Gastrocnemius medialis (tissue), 4 donors: ENCODE measurements at places on chromosomes 3 and 15.
A peak's percentile ranks its signal among the peaks of the same experiment; 100 is the strongest.

GRCh38 chr3:111870620-111871019 lies 11.6 kb downstream of the PHLDB2 start:
- peaks cover 1% of the 10 kb centered on the region for H3K4me1 ChIP-seq
- no peak for DNase-seq
- no peaks in the 10 kb centered on the region for H3K27me3 ChIP-seq
- no peak overlapping the region for H3K4me3 ChIP-seq
- no peak overlapping the region for H3K27ac ChIP-seq

GRCh38 chr3:149145974-149146373 lies 16.5 kb downstream of the HPS3 start:
- no peak overlapping the region for H3K27ac ChIP-seq
- H3K4me1 ChIP-seq, result no peaks in the 10 kb centered on the region
- no peaks in the 10 kb centered on the region for H3K36me3 ChIP-seq
- no peaks in the 10 kb centered on the region for H3K27me3 ChIP-seq
- H3K4me3 ChIP-seq, result no peak overlapping the region

DNA sequence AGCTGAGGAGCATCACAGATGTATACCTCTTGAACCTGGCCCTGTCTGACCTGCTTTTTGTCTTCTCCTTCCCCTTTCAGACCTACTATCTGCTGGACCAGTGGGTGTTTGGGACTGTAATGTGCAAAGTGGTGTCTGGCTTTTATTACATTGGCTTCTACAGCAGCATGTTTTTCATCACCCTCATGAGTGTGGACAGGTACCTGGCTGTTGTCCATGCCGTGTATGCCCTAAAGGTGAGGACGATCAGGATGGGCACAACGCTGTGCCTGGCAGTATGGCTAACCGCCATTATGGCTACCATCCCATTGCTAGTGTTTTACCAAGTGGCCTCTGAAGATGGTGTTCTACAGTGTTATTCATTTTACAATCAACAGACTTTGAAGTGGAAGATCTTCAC lies 3.0 kb downstream of the CCR8 start:
- H3K27me3 ChIP-seq, result no peaks in the 10 kb centered on the region
- H3K36me3 ChIP-seq, result no peaks in the 10 kb centered on the region
- no peaks in the 10 kb centered on the region for H3K4me1 ChIP-seq
- no peak for DNase-seq
- H3K27ac ChIP-seq, result no peak overlapping the region

- no peaks in the 10 kb centered on the region for H3K27me3 ChIP-seq
- H3K27ac ChIP-seq, result no peak overlapping the region
- no peaks in the 10 kb centered on the region for H3K4me1 ChIP-seq
- H3K36me3 ChIP-seq, result no peaks in the 10 kb centered on the region
Measured at GRCh38 chr3:60384341-60384740, 866.9 kb downstream of the FHIT start.

GRCh38 chr3:135260025-135260424 lies 465.0 kb downstream of the EPHB1 start:
- H3K4me1 ChIP-seq, result no peaks in the 10 kb centered on the region
- no peak for DNase-seq

DNA sequence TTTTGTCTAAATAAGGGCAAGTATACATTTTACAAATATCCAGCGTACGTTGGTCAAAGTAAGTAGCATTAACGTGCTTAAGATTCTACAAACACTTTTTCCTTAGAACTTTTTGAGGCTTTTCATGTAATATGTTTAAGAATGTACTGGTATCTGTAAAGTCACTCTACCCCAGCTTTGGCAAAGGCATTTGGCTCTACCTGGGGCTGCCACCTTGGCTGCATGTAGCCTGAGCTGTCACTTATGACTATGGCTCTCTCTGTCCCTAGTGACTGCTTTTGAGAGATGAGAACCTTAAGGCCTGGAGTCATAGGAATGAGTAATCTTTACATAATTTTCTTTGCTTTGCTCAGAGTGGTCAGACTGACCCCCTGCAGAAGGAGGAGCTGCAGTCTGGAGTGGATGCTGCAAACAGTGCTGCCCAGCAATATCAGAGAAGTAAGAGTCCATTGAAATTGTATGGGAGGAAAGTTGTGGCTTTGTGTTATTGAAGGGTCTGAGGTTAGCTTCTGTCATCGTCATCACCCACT lies 61.2 kb downstream of the IQGAP1 start:
- H3K27me3 ChIP-seq, result no peaks in the 10 kb centered on the region
- H3K4me1 ChIP-seq, result peaks cover 14% of the 10 kb centered on the region
- no peak for DNase-seq
- no peak overlapping the region for H3K27ac ChIP-seq

GRCh38 chr3:66372681-66373350 lies 128.0 kb downstream of the LRIG1 start:
- H3K36me3 ChIP-seq, result peaks cover 1% of the 10 kb centered on the region
- H3K27ac ChIP-seq, result no peak overlapping the region
- no peak for DNase-seq
- peaks cover 17% of the 10 kb centered on the region for H3K4me1 ChIP-seq
- no peak overlapping the region for H3K4me3 ChIP-seq

- H3K36me3 ChIP-seq, result no peaks in the 10 kb centered on the region
- no peak for DNase-seq
- H3K4me1 ChIP-seq, result peaks cover 35% of the 10 kb centered on the region
Measured at GRCh38 chr3:64943866-64944265, 256.1 kb upstream of the ADAMTS9 start.

GRCh38 chr3:87350367-87351199 lies 74.2 kb upstream of the POU1F1 start:
- DNase-seq, result no peak
- H3K36me3 ChIP-seq, result no peaks in the 10 kb centered on the region
- no peaks in the 10 kb centered on the region for H3K27me3 ChIP-seq
- H3K4me3 ChIP-seq, result no peak overlapping the region
- H3K27ac ChIP-seq, result no peak overlapping the region

- DNase-seq, result no peak
- H3K4me1 ChIP-seq, result peaks cover 17% of the 10 kb centered on the region
- peak overlapping the region; percentile 71 for H3K27ac ChIP-seq
- no peaks in the 10 kb centered on the region for H3K27me3 ChIP-seq
- no peak overlapping the region for H3K4me3 ChIP-seq
Measured at GRCh38 chr3:135348690-135349089, 553.6 kb downstream of the EPHB1 start.

DNA sequence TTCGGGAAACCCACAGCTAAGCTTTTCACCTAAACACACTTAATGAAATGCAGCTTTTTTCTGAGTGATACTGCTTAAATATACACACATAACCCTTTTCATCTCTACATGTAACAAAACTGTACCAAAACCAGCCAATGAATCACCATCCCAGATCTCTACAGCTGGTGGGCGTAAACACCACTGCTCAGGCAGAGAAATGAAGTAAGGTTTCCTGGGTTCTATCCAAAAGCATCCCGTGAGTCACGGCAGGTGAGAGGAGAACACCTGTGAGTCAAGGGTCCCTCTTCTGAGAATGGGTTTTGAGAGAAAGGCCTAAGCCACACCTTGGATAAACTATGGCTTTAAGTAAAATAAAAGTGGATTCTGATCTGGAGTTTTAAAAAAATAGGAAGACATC lies 2.6 kb downstream of the CLDN1 start:
- no peak for DNase-seq
- H3K4me1 ChIP-seq, result peaks cover 9% of the 10 kb centered on the region
- no peak overlapping the region for H3K4me3 ChIP-seq
- no peaks in the 10 kb centered on the region for H3K36me3 ChIP-seq
- H3K27me3 ChIP-seq, result no peaks in the 10 kb centered on the region

GRCh38 chr3:142945023-142945422 lies 18.5 kb downstream of the PAQR9 start:
- H3K4me1 ChIP-seq, result no peaks in the 10 kb centered on the region
- DNase-seq, result no peak
- H3K4me3 ChIP-seq, result no peak overlapping the region
- peaks cover 3% of the 10 kb centered on the region for H3K27me3 ChIP-seq
- H3K27ac ChIP-seq, result no peak overlapping the region

DNA sequence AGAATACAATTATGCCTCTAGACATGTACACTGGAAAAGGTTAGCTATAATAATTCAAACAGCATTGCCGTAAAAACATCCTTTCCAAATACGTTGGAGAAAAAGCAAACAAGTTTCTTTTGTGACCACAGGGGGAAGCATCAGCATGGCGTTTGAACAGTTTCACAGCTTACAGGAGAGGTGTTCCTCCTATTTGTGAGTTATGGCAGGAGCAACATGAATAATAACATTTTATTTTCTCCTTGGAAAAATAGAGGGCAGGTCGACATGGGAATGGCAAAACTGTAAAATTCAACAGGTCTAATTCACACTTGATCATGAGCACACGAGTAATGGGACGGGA lies 39.7 kb upstream of the GADL1 start:
- no peaks in the 10 kb centered on the region for H3K4me1 ChIP-seq
- H3K36me3 ChIP-seq, result no peaks in the 10 kb centered on the region
- DNase-seq, result no peak
- H3K4me3 ChIP-seq, result no peak overlapping the region
- no peaks in the 10 kb centered on the region for H3K27me3 ChIP-seq

DNA sequence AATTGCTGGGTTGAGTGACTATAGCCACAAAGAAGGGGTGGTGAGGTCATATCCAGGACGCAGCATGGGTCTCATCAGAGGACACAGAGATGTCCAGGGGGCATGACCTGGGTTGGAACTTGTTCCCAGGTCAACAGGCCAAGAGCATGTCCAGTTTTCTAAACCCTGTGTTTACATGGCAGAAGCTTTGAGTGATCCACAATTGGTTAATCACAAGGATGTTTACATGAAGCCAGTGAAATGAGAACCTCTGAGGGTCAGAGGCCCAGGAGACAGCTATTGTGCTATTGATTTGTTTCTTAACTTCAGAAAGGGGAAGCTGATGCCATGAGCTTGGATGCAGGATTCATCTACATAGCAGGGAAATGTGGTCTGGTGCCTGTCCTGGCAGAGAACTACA lies 42.2 kb upstream of the TOPBP1 start:
- no peaks in the 10 kb centered on the region for H3K4me1 ChIP-seq
- H3K36me3 ChIP-seq, result no peaks in the 10 kb centered on the region
- no peak for DNase-seq
- no peaks in the 10 kb centered on the region for H3K27me3 ChIP-seq
- H3K4me3 ChIP-seq, result no peak overlapping the region

- no peak overlapping the region for H3K27ac ChIP-seq
- no peak for DNase-seq
- H3K36me3 ChIP-seq, result no peaks in the 10 kb centered on the region
- H3K4me1 ChIP-seq, result peaks cover 4% of the 10 kb centered on the region
Measured at GRCh38 chr3:136952292-136952691, 5.5 kb upstream of the IL20RB start.

DNA sequence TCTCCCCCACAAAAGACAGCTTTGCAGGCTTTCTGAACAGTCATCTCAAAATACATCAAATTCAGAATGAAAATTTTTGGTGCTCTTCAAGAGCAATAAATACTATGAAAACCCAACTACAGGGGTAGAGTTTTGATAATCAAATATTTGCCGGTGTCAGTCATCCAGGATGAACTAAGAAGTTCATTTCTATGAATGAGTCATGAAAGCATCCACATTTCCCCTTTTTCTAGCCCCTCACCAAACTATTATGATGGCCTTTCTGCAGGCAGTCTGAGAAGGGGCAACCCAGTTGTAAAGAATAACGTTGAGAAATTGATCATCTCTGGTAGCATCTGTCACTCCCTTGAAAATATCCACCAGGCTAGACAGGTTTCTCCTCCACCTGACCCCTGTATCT lies 3.1 kb upstream of the LPCAT4 start:
- peaks cover 21% of the 10 kb centered on the region for H3K4me1 ChIP-seq
- H3K27me3 ChIP-seq, result no peaks in the 10 kb centered on the region
- no peak overlapping the region for H3K27ac ChIP-seq
- no peaks in the 10 kb centered on the region for H3K36me3 ChIP-seq

GRCh38 chr15:95639208-95639607 lies 691.3 kb upstream of the NR2F2 start:
- no peak for DNase-seq
- no peak overlapping the region for H3K4me3 ChIP-seq
- H3K4me1 ChIP-seq, result no peaks in the 10 kb centered on the region
- H3K27me3 ChIP-seq, result no peaks in the 10 kb centered on the region

DNA sequence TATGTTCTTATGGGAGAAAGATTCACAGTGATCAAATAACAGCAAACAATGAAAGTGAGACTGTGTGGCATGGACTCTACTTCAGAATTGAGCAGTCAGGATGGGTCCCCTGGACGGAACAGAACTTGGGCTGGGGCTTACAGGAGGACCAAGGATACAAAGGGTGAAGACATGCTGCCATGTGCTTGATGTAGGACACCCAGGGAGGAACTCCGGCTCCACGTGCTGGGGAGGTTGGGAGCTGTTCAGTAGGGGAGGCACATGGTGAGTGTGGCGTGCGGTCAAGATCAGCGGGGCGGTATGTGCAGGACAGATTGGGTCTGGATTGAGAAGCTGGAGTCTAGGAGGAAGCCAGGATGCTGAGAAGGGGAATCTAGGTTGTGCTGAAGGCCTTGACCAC lies 32.6 kb downstream of the PPCDC start:
- no peaks in the 10 kb centered on the region for H3K4me1 ChIP-seq
- no peak for DNase-seq
- no peak overlapping the region for H3K27ac ChIP-seq
- no peaks in the 10 kb centered on the region for H3K27me3 ChIP-seq

DNA sequence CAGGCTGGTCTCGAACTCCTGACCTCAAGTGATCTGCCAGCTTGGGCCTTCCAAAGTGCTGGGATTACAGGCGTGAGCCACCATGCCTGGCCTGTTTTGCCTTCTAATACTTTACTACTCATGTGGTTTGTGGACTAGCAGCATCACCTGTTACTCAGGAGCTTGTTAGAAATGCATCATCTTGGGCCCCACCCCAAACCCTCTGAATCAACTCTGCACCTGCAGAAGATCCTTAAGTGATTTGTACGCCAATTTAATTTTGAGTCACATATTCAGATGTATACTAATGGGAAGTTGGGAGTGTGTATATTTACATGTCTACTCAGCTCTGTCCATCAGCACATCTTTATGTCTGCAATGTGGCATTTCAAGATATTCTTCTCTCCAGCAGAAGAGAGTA lies 6.1 kb downstream of the TBC1D21 start:
- peaks cover 6% of the 10 kb centered on the region for H3K27me3 ChIP-seq
- no peaks in the 10 kb centered on the region for H3K36me3 ChIP-seq
- H3K4me1 ChIP-seq, result no peaks in the 10 kb centered on the region
- H3K27ac ChIP-seq, result no peak overlapping the region

GRCh38 chr3:73605412-73605811 lies 19.3 kb downstream of the PDZRN3 start:
- no peaks in the 10 kb centered on the region for H3K36me3 ChIP-seq
- no peak overlapping the region for H3K4me3 ChIP-seq
- no peaks in the 10 kb centered on the region for H3K27me3 ChIP-seq

DNA sequence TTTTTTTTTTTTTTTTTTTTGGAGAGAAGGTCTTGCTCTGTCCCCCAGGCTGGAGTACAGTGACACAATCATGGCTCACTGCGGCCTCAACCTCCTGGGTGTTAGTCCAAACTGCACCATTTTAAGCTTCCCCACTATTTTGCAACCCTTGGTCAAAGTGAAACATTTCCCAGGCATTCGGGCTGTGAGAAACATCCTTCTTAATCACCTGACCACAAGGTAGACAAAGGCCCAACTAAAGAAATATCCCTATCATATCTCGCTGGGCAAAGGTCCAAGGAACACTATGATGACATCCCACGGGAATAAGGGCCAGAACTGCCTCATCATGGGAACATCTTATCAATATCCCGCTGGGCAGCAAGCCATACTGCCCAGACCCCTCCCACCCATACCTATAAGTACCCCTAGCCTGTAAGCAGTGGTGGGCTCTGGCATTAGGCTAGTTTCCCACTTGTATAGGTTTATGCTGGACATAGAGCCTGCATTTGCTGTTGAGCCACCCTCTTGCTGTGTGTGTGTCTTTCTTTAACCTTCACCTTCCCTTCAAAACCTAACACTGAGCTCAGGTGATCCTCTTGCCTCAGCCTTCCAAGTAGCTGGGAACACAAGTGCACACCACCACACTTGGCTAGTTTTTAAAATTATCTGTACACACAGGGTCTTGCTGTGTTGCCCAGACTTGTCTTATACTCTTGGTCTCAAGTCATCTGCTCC lies 95.2 kb downstream of the SEMA5B start:
- no peak overlapping the region for H3K4me3 ChIP-seq
- H3K36me3 ChIP-seq, result no peaks in the 10 kb centered on the region
- no peaks in the 10 kb centered on the region for H3K27me3 ChIP-seq
- H3K27ac ChIP-seq, result no peak overlapping the region
- DNase-seq, result no peak
